ENCODE measurements at places on chromosomes 2 and 18. TPM values are rescaled to one million over a fixed set of nuclear protein-coding genes. Genes with fewer than 3 reads are reported as not detected.

DNA sequence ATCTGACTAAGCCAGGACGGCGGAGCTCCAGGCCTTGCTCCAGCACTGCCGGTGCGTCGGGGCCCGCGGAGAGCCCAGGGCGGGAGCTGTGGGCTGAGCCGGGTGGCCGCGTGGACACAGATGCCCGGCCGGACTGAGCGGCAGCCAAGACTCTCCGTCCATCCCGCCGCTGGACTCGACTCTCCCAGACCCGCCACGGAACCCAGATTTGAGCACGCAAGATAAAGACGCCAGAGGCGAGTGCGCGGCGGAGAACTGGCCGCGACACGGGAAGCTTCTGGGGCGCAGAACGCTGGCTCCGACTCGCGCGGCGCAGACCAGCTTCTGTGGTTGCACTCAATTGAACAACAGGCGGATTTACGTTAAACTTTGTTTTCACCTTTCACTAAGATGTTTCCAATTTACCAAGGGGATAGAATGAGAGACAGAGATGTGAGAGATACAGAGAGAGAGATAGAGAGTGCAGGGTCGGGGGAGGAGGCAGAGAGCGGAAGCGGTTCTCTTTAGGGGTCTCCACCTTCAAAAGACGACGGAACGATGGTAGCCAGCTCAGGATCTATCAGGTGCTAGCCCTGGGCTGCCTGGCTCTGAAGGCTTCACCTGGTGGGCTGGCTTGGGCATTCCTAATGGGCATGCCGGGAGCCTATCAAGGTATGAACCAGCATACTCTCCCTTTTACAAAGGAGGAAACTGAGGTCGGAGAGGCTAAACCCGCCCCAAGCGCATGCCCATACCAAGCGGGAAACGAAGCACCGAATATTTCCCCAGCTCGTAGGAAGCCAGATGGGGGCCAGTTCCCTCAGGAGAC, 10.4 kb upstream of the EN1 start:
- no peak for DNase-seq

DNA sequence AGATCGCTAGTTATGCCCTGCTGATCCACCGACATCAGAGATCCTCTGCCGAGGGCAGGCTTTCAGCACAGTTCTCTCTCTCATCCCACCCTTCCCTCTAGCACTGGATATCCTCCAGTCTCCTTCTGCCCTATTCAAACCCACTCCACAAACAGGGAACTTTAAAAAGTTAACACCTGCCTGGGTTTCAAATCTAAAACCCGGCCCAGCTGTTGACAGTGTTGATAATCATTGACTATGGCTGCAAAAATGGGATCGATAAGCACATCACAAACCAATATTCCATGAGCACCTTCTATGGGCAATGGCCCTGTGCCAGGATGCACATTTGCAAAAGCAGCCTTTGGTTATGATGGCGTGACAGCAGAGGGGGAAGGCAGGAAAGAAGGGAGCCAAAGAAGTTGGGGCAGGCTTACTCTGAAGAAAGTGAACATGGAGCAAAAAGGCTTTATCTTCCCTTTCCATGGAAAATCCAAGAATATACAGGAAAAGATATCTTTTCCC, 482.3 kb upstream of the KLHL29 start:
- no peak for DNase-seq

DNA sequence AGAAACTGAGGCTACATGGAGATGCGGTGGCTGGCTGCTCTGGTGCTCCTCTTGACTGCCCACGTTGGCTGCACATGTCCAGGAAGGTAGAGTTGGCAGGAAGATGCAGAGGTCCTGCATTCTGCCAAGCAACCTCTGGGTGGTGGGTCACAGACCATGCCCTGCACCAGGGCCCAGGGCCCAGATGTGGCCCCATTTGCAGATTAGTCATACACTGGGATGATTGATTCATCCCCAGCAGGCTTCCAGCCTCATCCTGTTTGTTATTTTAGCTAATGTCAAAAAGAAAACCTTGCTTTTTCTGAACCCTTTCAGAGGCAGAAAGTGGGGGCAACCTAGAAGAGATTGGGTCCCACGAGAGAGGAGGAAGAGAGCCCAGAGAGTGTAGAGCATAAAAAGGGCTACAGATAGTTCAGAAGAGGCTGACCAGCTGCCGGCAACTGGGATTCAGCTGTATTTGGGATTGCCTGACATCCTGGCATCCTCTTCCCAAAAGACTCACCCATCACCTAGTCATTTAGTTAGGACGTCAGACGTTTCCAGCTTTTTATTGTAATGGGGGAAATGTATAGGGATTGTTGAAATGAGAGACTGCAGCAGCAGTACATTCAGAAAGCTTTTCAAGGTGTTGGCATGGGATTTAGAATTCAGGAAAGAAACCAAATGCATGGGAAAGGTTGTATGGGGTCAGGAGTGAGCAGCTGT, 101.9 kb downstream of the CTIF start:
- no peak for DNase-seq

The ALPP gene
- total RNA-seq, result not detected

GRCh38 chr2:121650315-121650930, 1.2 kb upstream of the CLASP1 start:
- no peak for DNase-seq

GRCh38 chr18:58255701-58256311, 211.8 kb downstream of the NEDD4L start:
- DNase-seq, result no peak

- DNase-seq, result no peak
Observed at GRCh38 chr2:190417045-190417842, 9.1 kb downstream of the MFSD6 start.

GRCh38 chr18:22456547-22456946, 38.8 kb upstream of the CTAGE1 start:
- no peak for DNase-seq

The TNS1 gene
- 23.1 TPM for total RNA-seq

Measured in Peyer's patch (tissue), 4 donors.